CD4-positive, alpha-beta T cell treated with Interleukin-6 for 4 hours (primary cell): ENCODE measurements at places on chromosomes 5 and 9.

DNA sequence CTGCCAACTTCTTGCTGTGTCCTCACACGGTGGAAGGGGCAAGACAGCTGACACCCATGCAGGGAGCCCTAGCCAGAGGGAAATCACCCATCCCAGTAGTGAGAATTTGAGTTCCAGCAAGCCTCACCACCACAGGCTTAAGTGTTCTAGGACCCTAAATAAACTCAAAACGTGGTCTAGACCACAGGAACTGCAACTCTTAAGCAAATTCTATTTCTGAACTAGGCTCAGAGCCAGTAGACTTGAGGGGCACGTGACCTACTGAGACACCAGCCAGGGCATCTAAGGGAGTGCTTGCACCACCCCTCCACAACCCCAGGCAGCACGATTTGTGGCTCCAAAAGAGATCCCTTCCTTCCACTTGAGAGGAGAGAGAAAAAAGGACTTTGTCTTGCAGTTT, 96.0 kb upstream of the PHF24 start:
- no peak for DNase-seq

DNA sequence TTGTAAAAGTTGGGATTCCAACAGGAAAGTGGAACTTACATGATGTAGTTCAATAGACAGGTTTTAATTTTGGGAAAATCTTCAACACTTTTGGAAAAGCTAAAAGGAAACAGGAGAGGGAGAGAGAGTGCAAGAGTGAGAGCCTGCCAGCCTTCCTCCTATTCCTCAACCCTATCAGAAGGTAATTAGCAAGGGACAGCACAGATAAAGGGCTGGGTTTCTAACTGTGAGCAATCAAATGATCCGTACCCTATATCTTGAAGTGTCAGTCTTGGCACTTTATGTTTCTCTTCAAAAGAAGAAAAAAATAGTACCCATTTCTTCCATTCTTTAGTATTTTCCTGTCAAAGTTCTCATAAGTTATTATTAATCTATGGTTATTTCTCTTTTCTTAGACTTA, 79.4 kb downstream of the FER start:
- DNase-seq, result no peak

- DNase-seq, result no peak
Observed at GRCh38 chr5:86797677-86798076, 179.9 kb downstream of the COX7C start.

DNA sequence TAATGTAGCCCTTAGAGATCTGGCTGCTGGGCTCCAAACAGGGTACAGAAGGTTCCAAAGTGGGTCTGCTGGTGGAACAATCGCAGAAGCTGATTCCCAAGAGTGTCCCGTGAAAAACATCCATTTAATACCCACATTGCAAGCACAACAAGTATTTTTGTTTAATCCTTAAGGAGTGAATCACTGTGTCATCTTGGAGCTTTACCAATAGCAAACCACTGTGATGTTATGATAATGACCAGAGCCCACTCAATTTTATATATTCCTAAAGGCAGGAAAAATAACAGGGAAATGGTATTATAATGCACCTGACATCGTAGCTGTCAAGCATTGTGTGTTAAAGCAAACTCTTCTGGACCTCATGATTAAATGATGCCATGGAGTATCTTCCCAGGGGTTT, 291.9 kb downstream of the FBXL7 start:
- no peak for DNase-seq

GRCh38 chr9:120175031-120175430, 404.9 kb downstream of the CDK5RAP2 start:
- DNase-seq, result no peak

DNA sequence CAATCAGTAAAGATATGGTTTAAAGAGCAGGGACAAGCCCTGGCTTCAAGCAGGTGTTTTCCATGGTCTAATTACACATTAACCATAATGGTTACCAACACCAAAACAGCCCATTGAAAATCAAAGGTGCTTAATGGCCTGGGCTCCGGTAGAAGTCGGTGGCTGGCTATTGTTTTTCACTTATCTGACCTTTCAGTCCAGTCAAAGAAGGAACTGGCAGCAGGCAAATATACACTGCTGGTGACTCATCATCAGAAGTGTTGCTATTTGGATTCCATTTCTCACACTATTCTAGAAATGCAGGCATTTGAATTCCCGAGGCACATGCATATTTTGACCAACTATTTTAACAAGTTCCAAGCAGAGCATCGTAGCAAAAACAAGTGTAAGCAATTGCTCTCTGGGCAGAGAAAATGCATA, 26.3 kb upstream of the GABRP start:
- DNase-seq, result no peak

DNA sequence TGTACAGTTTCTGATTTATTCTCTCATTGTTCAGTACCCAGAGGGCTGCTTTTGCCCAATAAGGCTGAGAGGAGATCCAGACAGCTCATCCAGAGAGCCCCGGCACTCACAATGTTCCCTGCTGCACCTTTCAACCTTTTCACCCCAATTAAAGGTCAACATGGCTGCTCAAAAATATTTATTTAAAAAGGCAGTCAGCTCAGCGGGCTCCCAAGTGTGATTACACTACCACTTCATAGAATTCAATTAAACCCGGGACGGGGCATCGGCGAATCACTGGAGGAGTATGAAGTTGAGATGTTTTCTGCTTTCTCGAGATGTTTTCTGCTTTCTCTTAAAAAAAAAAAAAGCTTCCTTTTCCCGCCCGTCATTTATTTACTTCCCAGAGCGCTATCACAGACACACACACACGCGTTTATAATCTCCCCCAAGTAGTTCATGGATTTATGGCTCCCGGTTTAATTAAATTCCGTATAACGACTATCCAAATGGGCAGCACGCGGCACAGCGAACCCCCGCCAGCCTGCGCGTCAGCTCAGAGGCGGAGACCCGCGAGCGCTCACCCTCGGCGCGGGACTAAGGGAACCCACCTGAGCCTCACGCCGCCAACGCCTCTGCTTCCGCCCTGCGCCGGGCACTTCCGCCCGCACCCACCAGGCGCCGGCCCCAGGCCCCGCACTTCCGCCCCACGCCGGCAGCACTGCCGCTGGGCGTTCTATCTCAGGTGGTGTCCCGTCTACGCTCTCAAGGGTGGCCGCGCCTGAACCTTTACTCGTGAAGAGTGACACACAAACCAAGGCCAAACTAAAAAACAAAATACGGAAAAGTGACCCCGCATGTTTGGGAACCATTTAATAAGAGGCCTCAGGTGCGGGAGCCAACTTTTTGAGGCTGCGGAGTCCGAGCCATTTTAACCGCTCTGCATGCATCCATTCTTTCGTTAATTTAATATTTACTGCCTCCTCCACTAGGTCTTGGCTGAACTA, at the start of gene C5orf63:
TSS of gene C5orf63 (minus strand) at position 642 of the 986 bp plus-strand sequence. CDS start 14,507 bp downstream, outside the sequence.
- peak; percentile 76 for DNase-seq

GRCh38 chr9:97521576-97522333, 20.3 kb downstream of the TMOD1 start:
- no peak for DNase-seq

DNA sequence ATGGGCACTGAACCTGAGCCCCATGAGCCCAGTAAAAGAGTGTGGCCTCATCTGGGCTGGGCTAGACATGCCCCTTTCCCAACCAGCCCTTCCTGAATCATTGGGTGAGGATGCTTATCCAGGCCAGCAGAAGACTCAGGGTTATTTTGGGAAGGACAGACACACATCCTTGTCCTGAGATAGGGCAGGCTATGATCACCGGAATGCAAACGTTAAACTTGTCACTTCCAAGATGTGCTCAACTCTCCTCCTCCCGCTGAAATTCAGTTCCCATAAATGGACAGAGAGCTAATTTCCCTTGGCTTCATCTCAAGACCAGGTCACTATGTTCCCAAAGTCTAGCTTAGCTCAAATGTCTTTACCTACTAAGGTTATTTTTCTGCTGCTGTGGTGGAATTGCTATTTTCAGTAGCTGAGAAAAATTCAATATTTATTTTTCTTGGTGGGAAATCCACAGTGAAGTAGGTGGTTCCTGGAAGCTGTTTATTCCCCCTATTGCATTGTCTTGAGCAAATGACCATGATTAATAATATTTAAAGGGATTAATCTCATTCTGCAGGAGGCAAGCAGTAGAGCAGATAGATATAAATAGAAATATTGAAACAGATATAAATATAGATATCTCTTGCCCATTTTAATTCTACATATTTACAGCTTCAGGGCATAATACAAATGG, 70.0 kb downstream of the NXNL2 start:
- no peak for DNase-seq

GRCh38 chr5:135228222-135228621, 170.8 kb downstream of the MACROH2A1 start:
- no peak for DNase-seq
